Fibroblast of the aortic adventitia (primary cell): ENCODE measurements at places on chromosomes 4 and X. TPM values are rescaled to one million over a fixed set of nuclear protein-coding genes. Genes with fewer than 3 reads are reported as not detected.

The MAOA gene
- 4.7 and 9.6 TPM in 2 replicates for total RNA-seq

The GYPE gene
- total RNA-seq, result 3.1 TPM in 1 of 2 replicates, not detected in the other

The STARD8 gene
- total RNA-seq, result 1.1 and 2.9 TPM in 2 replicates

The ATP2B3 gene
- total RNA-seq, result not detected in 2 replicates

The CABS1 gene
- total RNA-seq, result not detected in 2 replicates

The FGF5 gene
- 0.98 and 55.9 TPM in 2 replicates for total RNA-seq

The DCAF8L2 gene
- not detected in 2 replicates for total RNA-seq

The ZMAT1 gene
- total RNA-seq, result 0.08 and 0.18 TPM in 2 replicates

- DNase-seq, result peak; percentile 22
These were observed 201.3 kb upstream of the GNPDA2 start for GRCh38 chr4:44927399-44928380.

GRCh38 chr4:10947898-10948297, 263.3 kb upstream of the CLNK start:
- no peak for DNase-seq

- DNase-seq, result no peak
These were observed 122.1 kb downstream of the FRAS1 start for GRCh38 chr4:78179196-78179595.

- DNase-seq, result no peak
These were observed 120.3 kb upstream of the AFF2 start for GRCh38 chrX:148380107-148380506.

DNA sequence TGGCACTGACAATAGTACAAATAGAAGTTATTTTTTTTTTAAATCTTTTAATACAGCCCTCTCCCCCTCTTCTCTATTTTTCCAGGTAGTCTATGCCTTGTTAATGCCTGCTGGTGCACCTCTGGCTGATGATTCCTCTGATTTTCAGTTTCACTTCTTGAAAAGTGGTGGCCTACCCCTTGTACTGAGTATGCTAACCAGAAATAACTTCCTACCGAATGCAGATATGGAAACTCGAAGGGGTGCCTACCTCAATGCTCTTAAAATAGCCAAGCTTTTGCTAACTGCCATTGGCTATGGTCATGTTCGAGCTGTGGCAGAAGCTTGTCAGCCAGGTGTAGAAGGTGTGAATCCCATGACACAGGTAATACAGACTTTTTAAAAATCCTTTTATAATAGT, 99.1 kb downstream of the USP9X start:
- no peak for DNase-seq

DNA sequence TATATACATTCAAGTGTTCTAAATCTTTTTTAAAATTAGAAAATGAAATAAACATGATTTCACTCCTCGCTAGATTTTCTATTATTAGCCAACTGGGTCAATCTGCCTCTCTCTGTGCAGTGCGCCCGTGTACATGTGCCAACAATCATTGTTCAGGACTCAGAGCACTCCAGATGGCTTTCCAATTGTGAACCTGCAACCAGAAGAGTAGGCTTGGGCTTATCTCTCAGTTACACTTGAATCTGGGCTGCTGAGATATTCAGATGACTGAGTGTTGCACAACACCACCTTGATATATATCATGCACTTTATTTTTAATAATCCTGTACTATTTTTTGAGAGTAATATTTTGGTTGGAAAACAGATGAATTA, 184.0 kb upstream of the FSTL5 start:
- no peak for DNase-seq

GRCh38 chr4:1538941-1539772, 132.9 kb upstream of the NKX1-1 start:
- DNase-seq, result no peak

DNA sequence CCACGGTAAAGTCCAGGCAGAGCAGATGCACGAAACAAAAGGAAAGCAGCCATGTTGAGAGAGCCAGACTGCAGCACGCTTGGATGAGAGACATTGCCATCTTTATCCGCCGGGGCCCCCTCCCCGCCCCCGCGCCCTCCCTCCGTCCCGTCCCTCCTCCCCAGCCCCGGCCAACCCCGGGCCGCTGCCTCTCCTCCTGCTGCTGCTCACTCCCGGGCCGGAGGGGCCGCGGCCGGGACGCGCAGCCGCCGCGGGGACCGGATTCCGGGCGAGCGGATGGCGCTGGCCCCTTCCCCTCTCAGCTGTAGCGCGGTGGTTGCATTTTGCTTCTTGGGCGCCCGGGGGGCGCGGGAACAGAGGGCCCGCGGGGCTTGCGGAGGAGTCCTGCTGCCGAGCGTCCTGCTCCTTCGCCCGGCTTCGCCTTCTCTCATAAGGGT, 542 bp downstream of the RNF150 start:
- DNase-seq, result peak; percentile 8

GRCh38 chr4:147351083-147351787, 129.7 kb upstream of the EDNRA start:
- no peak for DNase-seq

DNA sequence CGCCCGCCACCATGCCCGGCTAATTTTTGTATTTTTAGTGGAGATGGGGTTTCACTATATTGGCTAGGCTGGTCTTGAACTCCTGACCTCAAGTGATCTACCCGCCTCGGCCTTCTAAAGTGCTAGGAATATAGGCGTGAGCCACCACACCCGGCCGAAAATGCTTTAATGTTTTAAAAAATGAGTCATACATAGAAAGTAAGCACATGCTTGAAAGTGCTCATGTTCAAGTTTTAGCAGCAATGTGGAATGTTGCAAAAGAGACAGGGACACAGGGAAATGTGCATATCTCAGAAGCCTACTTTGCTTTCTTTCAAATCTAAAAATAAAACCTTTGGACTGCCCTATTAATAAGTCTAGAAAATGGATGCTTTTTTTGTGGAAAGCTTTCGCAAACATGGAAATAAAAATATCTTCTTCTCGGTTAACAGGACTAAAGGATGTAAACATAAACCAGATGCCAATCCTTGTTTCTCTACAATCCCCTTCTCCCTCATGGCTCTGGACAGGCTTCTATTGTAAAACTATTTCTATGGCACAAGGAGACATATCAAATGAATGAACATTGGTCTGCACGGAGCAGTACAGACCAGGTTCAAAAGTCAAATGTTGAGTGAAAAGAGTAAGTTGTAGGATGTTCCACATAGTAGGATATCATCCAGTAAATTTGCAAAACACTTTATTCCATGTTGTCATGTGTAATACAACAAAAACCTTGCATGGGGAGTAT, 15.0 kb downstream of the MECP2 start:
- peak; percentile 80 for DNase-seq

DNA sequence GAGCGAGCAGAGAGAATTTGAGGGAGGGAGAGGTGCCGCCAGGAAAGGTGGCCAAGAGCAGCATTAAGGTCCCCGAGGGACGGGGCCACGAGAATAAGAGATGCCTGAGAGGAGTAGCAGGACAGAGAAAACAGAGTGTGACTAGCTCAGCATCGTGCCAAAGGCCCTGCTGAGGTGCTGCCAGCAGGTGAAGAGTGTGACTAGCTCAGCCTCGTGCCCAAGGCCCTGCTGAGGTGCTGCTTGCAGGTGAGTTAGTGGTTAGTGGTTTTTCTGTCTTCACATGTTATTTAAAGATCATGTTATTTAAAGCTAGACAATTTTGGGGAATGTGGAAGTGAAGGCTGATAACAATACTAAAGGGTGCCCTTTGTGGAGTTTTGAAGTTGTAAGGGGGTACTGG, 464.5 kb upstream of the FAT1 start:
- no peak for DNase-seq

DNA sequence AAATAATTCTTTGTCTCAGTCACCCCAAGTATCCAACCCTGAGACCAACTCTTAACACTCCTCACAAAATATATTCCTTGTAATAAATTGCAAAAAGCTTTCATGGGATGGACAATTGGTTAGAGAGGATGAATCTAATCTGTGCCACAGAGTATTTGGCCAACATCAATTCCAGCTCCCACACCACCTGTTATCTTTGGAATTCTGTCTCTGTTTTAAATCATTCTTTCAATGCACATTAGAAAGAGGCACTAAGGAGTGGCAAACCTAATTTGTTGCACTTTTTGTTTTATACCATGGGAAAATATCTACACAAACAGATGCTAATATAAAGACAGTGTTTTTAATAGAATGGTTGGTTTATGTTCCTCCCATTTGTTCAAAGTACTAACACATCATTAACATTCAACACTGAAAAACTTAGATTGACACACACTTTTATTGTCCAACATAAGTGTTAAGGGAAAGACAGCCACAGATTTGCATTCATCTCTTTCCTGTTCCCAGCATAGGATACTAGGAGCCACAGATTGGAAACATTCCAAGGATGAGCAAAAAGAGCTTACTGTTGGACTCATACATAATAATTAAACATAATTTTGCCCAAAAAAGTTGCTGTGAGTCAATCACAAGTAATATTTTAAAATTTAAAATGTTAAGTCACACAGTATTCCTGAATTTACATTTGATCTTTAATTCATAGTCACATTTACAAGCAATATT, 116.4 kb downstream of the PPA2 start:
- no peak for DNase-seq

DNA sequence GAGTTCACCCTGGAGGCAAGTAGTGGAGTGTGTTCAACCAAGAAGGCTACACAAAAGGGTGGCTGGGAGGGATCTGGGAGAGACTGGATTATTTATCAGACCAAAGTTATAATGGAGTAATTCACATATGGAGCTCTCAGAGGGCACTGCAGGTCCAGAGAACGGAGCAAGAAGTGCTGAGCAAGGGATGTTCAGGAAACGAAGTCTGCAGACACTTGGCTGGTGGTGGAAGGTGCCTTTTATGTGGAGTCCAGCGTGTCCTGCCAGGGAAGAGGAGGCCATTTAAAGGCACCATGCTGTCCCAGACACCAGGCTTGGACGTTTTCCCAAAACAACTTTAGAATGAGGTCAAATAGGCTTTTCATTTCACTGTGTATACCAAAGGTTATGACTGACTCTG, 130.1 kb downstream of the CEP135 start:
- no peak for DNase-seq

- DNase-seq, result no peak
These were observed 253.2 kb upstream of the RASGEF1B start for GRCh38 chr4:81724925-81725329.

- DNase-seq, result no peak
These were observed 33.2 kb downstream of the LRPAP1 start for GRCh38 chr4:3498901-3499510.

DNA sequence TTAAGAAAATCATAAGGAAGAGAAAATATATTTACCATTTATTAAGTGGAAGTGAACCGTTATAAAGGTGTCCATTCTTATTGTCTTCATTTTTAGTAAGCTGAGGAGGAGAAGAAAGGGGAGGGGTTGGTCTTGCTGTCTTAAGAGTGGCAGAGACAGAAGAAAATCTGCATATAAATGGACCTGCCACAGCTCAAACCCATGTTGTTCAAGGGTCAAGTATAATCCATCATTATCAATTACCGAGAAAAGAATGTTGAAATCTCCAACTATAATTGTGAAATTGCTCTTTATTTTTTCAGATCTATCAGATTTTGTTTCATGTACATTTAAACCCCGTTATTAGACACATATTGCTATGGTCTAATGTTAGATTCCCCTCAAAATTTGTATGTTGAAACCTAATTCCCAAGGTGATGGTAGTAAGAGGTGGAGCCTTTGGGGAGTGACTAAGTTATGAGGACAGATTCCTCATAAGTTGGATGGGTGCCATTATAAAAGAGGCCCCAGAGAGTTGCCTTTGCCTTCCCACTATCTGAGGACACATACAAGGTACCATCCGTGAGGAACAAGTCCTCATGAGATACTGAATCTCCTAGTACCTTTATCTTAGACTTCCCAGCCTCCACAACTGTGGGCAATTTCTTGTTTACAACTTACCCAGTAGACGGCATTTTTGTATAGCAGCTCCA, 58.5 kb upstream of the SMAD1 start:
- DNase-seq, result no peak

DNA sequence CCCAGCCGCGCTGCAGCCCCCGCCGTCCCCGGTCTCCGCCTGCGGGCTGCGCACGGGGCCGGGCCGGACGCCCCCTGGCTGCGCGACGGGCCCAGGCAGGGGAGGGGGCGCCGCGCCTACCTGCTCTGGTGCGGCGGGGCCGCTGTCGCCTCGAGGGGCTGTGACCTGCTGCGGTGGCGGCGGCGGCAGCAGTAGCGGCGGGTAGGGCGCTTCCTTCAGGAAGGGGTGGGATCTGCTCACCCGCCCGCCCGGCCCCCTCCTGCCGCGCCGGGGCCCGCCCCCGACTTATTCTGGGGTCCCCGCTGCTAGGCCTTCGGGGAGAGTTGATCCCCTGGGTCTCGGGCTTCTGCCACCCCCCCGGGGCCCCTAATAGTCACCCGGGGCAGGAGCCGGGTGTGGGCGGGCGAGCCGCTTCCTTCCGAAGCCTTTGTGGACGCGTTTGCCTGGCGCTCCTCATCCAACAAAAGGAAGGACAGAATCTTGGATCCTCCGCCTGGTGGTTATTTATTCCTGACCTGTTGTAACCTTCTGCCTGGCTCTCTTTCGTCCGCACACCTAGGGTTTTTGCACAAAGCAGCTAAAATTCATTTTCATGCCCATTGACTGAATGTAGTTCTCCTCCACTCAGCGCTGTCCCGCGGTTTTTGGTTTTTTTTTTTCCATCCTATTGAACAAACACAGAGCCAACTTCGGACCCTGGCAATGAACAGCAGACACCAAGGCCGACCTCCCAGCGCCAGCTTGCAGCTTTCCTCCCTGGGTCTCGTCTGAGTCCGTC, at the start of gene TMEM150C:
Gene TMEM150C, minus strand, starts transcription at position 203 of the 778 bp plus-strand sequence. CDS start 57,331 bp downstream, outside the sequence.
- DNase-seq, result peak; percentile 11

- no peak for DNase-seq
These were observed 14.6 kb downstream of the FTHL17 start for GRCh38 chrX:31057291-31057690.

GRCh38 chr4:156228676-156229075, 275.0 kb upstream of the CTSO start:
- no peak for DNase-seq

DNA sequence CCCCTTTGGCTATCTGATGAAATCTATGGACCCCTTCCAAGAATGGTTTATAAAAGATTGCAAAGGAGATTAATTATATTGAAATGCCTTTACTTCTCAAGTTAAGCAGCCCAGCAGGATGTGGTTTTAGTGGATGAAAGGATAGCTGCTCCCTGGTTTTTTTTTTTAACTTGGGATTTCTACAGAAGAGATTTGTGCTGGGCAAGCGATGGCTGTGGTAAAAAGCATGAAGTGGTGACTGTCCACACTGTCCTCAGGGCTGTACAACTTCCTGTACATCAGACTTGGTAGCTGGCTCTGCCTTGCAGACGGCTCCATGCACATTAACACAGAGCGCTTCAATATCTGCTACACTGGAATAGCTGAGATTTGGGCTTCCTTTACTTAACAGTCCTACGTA, 321.7 kb downstream of the DHX15 start:
- no peak for DNase-seq

- DNase-seq, result no peak
These were observed 3.3 kb downstream of the PPP2R2C start for GRCh38 chr4:6469144-6469543.
